ENCODE measurements at places on chromosomes 6 and 20. TPM values are rescaled to one million over a fixed set of nuclear protein-coding genes. Genes with fewer than 3 reads are reported as not detected.

MTFR2 gene
- 0.94 TPM for total RNA-seq

BMP7 gene
- total RNA-seq = 8.7 TPM

RAET1E gene
- not detected for total RNA-seq

GRCh38 chr20:48031122-48031521, 245.8 kb upstream of the SULF2 start:
- no peak for DNase-seq

DNA sequence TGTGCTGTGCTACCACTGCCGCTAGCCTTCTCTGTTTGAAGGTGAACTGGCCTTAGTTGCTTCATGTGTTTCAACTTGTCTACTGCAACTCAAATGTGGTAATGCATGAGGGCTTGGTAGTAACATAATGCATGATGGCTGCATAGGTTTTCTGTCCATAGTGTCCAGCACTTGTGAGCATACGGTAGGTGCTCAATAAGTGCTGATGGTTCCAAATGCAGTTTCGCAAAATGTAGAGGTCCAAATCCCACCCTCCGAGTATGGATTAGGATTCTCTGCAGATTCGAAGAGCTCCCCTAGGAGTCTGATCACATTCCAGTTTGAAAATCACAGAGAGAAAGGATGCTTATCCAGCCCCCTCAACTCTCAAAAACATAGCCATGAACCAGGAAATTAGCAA, 64.2 kb downstream of the FGD2 start:
- DNase-seq = no peak

DNA sequence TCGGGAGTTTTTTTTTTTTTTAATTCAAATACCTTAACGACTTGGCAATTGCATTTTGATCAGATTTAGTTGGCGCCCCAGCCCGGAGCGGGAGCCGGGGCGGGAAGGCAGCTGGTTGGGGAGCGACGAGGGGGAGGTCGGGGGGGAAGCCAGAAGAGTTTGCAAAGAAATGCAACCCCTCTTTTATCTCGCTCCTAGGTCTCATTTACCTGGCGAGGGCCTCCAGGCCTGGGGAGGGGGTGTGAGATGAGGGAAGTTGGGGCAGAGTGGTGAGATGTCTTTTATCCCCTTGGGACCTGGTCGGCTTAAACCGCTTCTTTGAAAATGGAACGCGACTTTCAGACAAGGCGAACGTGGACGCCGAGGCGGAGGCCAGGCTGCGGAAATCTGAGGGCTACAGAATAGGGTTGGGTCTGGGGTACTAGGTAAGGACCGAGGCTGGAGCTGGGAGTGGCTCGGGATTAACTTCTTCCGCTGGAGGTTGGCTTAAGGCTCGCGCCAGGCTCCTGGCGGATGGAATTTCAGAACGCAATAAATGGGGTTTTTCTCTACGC, 40.3 kb downstream of the NCR2 start:
- no peak for DNase-seq

GRCh38 chr20:14801591-14802325, 464.3 kb upstream of the FLRT3 start:
- no peak for DNase-seq

DNA sequence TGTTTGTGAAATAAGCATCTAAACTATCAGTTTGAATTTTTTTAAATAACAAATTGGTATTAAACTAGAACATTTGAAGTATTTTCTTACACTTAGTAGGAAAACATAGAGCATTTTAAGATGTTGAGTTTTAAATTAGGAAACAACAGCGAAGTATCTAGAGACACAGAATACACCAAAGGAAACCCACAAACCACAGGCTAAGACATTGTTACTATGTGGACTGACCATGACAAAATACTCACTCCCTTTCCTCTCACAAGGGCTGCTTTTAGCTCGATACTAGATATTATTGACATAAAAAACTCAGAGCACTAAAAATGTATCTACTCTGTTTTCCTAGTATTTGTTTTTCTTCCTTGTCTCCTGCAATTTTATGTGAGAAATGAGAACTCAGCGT, 266.0 kb upstream of the CITED2 start:
- no peak for DNase-seq

- no peak for DNase-seq
These were observed 348.1 kb downstream of the CDC5L start for GRCh38 chr6:44735630-44735963.

BEND6 gene
- total RNA-seq = 27.1 TPM

DYNLT2 gene
- 2.8 TPM for total RNA-seq

DNA sequence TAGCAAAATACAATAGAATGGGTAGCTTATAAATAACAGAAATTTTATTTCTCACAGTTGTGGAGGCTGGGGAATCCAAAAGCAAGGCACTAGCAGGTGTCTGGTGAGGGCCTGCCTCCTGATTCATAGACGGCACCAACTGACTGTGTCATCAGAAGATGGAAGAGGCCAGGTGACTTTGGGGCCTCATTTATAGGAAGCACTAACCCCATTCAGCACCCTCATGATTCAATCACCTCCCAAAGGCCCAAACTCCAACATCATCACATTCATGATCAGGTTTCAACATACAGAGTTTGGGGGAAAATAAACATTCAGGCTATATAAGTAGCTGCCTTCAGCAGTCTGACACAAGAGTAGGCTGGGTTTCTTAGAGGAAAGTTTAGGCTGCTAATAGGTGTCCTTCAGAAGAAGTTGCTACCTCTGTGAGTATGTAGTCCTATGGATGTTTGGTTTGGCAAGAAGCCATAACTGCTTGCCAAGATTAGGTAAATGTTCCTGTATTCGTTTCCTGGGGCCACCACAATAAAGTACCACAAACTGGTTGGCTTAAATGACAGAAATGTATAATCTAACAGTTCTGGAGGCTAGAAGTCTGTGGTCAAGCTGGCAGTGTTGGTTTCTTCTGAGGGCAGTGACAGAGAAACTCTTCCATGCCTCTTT, 48.8 kb downstream of the NT5E start:
- DNase-seq = no peak

GRCh38 chr6:108559884-108560462, 744 bp upstream of the FOXO3 start:
- peak; percentile 70 for DNase-seq

GRCh38 chr20:50129662-50130355, 16.9 kb upstream of the UBE2V1 start:
- no peak for DNase-seq

GRCh38 chr6:37409501-37409900, 23.5 kb upstream of the CMTR1 start:
- DNase-seq = no peak
